ENCODE measurements at places on chromosomes 12 and 14.
A peak's percentile ranks its signal among the peaks of the same experiment; 100 is the strongest.

GRCh38 chr12:65532764-65533163, 254.3 kb downstream of the MSRB3 start:
- peak; percentile 79 for DNase-seq

GRCh38 chr12:93361151-93361919, 16.4 kb upstream of the NUDT4 start:
- DNase-seq: no peak

GRCh38 chr12:50546441-50547318, 41.9 kb downstream of the DIP2B start:
- DNase-seq: no peak

DNA sequence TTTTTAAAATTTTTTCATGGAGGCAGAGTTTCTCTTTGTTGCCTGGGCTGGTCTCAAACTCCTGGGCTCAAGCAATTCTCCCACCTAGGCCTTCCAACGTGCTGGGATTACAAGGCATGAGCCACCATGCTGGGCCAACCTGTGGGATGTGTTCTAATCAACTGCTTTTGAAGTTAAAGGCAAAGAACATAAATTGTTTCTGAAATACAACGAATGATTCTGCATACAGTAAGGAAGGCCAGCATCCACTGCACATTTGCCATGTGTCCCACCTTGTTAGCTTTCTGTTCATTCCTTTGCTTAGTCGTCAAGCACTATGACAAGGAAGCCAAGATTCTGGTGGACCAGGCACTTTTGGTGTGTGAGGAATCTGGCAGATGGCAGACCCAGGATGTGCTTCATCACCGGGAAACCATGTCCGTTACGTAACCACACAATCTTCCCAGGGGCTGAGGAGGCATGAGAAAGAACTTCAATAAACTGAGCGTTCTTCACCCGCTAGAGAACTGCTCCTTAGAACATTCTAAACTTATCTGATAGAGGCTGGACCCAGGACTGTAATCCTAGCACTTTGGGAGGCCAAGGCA, 24.5 kb downstream of the MOK start:
- peak; percentile 93 for DNase-seq

GRCh38 chr12:685388-685787, 22.1 kb upstream of the NINJ2 start:
- no peak for DNase-seq
